NCI-H1105 (cell line): ENCODE measurements at places on chromosomes 12 and 14.

GRCh38 chr12:53328043-53328435 lies 6.6 kb upstream of the AAAS start:
- no peak for DNase-seq

DNA sequence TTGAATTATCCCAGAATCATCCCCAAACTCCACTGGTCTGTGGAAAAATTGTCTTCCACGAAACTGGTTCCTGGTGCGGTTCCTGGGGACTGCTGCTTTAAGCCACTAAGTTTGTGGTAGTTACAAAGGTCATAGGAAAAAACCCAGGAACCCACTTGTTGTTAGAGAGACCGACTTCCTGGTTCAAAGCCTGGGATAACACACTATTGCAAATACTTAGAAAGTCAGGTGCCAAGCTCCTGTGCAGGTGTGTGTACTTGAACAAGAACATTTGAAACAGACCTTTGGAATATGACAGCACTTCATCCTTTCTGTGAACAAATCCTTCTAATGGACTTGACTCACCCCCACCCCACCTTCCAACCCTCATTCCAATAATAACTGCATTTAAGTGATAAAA lies 519.6 kb downstream of the GLT1D1 start:
- DNase-seq, result no peak

- DNase-seq, result no peak
Measured at GRCh38 chr14:38578278-38578681, 322.4 kb upstream of the CLEC14A start.

- no peak for DNase-seq
Measured at GRCh38 chr12:2118061-2118460, 65.3 kb downstream of the CACNA1C start.

- no peak for DNase-seq
Measured at GRCh38 chr12:128911861-128912260, 58.6 kb downstream of the GLT1D1 start.

GRCh38 chr12:15505616-15506015 lies 183.3 kb downstream of the PTPRO start:
- DNase-seq, result no peak

DNA sequence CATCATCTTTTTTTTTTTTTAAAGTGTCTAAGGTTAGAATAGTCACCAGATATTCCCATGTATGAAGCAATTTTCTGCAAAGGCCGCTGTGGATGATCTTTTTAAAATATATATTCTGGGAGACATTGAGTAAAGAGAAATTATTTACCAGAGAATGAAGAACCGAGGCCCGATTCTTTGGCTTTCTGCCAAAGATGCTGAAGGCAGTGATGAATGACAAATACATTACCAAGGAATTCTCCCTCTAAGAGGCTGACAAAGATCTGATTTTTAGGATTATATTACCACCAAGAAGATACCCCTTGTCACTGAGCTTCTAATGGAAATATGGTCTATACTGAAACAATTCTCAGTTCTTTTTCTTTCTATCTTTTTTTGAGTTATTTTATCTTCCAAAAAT lies 336.8 kb downstream of the NAV3 start:
- no peak for DNase-seq

GRCh38 chr14:82238649-82239048 lies 705.0 kb upstream of the SEL1L start:
- no peak for DNase-seq
